Natural killer cell (primary cell): ENCODE measurements at places on chromosomes 16 and 17.
A peak's percentile ranks its signal among the peaks of the same experiment; 100 is the strongest.

GRCh38 chr17:60169921-60170817, 20.4 kb downstream of the CA4 start:
- peak; percentile 35 for DNase-seq

DNA sequence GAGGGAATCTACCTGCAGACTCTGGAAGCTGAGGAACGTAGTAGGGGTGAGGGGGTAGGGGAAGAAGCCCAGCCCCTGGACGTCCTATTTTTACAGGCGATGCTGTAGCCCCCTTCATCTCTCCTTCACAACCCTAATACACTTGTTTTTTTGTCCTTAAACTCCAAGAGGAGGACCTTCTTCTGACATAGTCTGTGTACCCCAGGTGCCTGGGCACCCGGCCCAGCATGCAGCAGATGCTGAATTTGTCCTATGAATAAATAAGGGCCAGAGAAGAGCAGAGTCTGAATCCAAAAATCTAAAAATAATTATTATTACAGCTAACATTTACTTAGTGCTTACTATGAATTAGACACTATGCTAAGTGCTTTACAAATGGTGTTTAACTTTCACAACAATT, 5.1 kb downstream of the KIF18B start:
- DNase-seq = no peak

DNA sequence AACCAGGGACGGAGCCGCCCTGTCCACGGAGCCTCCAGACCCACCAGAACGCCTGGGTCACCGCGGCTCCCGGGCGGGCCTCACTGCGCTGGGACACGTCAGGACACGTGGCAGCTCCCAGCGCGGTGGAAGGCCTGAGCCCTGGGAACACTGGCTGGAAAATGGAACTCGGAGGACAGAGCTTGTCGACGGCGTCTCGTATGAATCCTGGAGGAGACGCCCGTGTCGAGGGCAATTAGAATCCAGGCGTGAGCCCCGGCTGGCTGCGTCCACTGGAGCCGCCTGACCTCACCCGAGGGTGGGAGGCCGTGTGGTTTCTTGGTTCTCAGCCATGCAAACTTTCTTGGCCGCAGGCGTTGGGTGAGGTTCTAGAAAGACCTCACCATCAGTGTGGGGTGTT, 173.9 kb downstream of the LAT start:
- DNase-seq = no peak

GRCh38 chr16:55031481-55031880, 100.8 kb downstream of the IRX5 start:
- DNase-seq = no peak

- no peak for DNase-seq
Observed at GRCh38 chr17:28812748-28813377, 29.7 kb downstream of the FAM222B start.
